ENCODE measurements at places on chromosomes 1 and 21. TPM values are rescaled to one million over a fixed set of nuclear protein-coding genes. Genes with fewer than 3 reads are reported as not detected.

PHLDA3 gene
- 176 TPM for total RNA-seq

LAMC1 gene
- 853 TPM for total RNA-seq

DUSP23 gene
- 14.6 TPM for total RNA-seq

LRP8 gene
- total RNA-seq: 9.1 TPM

AIM2 gene
- total RNA-seq: not detected

CSF1 gene
- 53.5 TPM for total RNA-seq

KCNH1 gene
- total RNA-seq: 8.9 TPM

MRPL24 gene
- 54.9 TPM for total RNA-seq

RPS6KC1 gene
- 38.0 TPM for total RNA-seq

CFHR5 gene
- not detected for total RNA-seq

ZBTB8B gene
- 0.07 TPM for total RNA-seq

Measured in smooth muscle cell of the pulmonary artery (primary cell).